NCI-H2171 (cell line): ENCODE measurements at places on chromosomes 1 and 21.
A peak's percentile ranks its signal among the peaks of the same experiment; 100 is the strongest.

- DNase-seq: no peak
Measured at GRCh38 chr1:40384413-40384762, 10.9 kb downstream of the SMAP2 start.

DNA sequence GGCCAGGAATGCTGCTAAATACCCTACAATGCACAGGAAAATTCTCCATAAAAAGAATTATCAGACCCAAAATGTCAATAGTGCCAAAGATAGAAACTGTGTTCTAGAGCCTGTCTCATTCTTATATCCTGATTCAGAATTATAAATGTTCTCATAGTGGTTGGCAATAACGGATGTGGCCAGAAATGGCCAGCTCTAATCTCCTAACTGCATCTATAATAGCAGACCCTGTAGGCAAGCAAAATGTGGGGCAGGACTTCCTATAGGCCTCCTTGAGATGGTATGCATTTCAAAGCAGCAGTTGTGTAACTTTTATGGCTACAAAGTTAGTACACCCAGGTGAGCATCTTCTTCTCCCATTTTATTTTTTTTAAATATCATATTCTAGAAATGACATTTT, 95.9 kb upstream of the SGIP1 start:
- no peak for DNase-seq

- no peak for DNase-seq
Measured at GRCh38 chr1:97572561-97572960, 348.3 kb downstream of the DPYD start.

- DNase-seq: peak; percentile 24
Measured at GRCh38 chr1:207084701-207085180, 3.9 kb upstream of the C4BPB start.

DNA sequence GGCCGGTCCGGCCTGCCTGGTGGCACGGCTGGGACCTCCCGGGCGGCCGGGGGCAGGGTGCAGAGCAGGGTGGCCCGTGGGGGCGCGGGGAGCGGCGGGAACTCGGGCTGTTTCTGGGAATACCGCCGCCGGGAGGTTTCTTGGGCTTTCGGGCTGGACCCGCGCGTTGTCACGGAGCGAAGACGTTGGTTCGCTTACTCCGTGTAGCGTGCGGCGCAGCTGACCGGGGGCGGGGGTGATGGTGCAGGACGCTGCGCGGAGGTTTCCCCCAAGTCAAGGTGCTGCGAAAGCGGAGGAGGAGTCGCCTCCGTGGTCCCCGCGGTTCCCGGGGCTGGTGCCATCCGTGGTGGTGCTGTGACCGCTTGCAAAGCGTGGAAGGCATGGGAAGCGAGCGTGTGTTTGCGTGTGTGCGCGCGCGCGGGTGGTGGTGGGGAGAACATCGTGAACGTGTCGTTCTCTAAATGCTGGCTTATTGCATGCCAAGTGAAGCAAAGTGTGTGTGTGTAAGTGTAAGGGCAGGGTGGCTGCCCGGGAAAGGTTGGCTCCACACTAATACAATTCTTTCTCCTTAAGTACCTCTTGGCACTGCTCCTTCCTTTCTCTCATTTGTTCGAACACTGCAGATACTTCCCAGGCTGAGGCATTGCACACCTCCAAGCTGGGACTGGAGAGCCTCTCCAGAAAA, 1.1 kb downstream of the RYR2 start:
- DNase-seq: peak; percentile 20

DNA sequence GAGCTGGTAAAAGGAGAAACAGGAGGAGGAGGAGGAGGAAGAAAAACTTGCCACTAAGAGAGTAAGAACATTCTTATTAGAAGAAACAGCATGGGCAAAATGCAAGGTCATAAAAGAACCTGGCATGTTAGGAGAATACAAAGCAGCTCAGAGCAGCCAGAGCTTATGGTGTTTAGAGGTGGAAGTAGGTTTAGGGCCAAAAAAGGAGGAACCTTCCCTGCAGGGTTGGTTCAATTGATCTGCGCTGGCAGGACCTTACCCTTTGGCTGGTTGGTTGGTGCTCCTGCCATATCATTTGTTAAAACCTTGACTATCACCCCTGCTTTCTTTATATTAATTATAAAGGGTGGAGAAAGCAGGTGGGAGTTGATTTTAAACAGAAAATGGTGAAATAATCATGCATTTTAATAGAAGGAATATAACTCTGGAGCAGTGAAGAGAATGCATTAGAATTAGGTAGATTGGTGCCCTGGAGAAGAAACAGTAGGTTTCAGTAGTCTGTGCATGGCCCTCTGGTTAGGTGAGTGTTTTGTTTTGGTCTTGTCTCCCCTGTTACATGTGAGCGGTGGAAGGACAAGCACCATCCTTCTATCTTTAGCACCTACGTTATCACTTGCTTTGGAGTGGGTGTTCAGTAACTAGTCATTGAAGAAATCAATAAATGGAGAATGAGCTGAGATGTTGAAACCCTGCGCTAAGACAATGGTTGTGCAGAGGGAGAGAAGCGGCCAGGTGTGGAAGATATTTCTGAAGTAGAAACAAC, 110.4 kb upstream of the NGF start:
- DNase-seq: no peak

DNA sequence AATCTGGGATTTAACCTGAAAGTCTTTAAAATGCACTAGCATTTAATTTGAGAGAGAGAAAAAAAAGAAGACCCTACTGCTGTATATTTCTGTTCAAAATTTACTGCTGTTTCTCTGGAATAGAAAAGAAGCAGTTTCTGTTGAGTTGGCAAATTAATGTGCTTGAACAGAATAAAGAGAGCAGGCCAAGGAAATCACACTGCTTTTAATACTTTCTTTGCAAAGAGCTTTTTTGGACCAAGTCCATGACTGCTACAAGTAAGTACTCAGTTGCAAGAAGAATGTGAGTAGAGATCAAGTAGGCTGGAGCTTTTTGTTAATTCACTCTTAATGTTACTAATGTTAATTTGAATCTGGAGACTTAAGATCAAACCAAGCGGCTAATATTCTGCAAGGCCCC, 336.2 kb upstream of the SGIP1 start:
- no peak for DNase-seq

- DNase-seq: no peak
Measured at GRCh38 chr1:90561103-90561783, 155.9 kb downstream of the BARHL2 start.
